Activated CD4-positive, alpha-beta memory T cell treated with anti-CD3 and anti-CD28 coated beads for 36 hours (primary cell): ENCODE measurements at places on chromosomes 4 and X.
A peak's percentile ranks its signal among the peaks of the same experiment; 100 is the strongest.

- DNase-seq: no peak
These were observed 69.2 kb upstream of the ZCCHC13 start for GRCh38 chrX:74234818-74235217.

DNA sequence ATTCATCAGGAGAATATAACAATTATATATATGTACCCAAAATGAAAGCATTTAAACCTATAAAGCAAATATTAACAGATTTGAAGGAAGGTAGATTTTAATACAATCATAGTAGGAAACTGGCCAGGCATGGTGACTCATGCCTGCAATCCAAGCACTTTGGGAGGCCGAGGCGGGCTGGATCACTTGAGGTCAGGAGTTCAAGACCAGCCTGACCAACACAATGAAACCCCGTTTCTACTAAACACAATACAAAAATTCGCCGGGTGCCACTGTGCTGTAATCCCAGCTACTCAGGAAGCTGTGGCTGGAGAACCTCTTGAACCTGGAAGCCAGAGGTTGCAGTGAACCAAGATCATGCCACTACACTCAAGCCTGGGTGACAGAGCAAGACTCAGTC, 118.3 kb downstream of the KCNIP4 start:
- no peak for DNase-seq

DNA sequence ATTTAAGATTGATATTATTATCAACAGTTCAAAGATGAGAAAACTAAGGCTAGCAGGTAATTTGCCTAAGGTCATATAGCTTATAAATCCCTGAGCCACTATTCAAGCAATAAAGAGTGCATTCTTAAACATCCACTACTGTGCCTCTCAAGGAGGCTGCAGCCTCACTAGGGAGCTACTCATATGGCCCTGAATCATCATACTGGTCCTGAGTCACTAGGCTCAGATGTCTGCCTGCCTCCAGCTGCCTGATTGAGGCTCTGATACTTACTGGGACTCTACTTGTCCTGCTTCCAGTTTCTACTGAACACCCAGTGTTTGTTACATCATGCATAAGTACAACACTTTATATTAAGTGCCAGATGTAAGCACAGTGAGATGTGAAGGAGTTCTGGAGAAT, 110.7 kb downstream of the AASDH start:
- DNase-seq: peak; percentile 10

GRCh38 chr4:173270312-173271027, 63.7 kb downstream of the HMGB2 start:
- DNase-seq: no peak

DNA sequence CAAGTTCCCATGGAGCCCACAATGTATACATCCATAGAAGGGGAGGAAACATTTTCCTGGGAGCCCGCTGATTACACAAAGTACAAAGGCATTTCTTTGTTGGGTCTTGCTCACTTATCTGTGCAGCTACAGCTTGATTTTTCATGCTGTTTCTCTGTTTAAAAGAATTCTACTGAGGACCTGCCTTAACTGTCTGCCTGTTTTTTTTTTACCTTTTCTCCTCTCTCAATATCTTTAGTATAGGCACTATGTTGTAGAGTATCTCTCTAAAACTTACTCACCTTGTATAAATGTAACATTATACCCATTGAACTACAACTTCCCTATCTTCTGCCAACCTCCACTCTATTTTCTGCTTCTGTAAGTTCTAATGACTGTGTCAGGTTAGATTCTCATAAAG, 494.6 kb upstream of the EPHA5 start:
- no peak for DNase-seq

DNA sequence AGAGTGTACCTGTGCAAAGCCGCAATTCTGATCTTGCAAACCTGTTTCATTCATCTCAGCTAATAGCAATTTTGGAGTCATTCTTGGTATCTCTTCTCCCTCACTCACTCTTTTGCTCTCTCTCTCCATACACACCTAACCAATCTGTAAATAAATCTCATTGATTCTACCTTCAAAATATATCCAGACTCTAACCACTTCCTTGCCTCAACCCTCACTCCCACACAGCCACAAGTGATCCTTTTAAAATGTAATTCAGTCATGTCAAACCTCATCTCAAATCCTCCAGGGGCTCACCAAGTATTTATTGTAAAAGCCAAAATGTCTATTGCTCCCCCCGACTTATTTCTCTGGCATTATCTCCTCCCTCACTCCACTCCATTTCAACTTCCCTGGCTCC, 51.7 kb upstream of the SLC10A4 start:
- DNase-seq: no peak

DNA sequence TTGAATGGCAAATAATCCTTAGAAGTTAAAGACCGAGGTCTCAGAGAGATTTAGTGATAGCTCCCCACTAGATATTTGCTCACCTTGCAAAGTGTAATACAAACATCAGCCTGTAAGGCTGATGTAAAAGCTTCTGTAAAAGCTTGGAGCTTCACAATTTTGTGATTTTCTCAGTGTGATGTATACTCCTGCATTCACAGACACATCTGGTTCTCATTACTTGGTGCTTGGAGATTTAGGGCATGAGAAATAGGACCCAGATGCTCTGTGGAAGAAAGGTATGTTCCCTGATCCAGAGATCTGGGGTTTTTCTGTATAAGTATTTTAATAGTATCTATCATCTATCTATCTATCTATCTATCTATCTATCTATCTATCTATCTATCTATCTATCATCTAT, 1664.3 kb downstream of the C4orf33 start:
- no peak for DNase-seq

- no peak for DNase-seq
These were observed 53.1 kb upstream of the HGFAC start for GRCh38 chr4:3388471-3389232.

GRCh38 chr4:7750523-7750922, 189.1 kb downstream of the AFAP1 start:
- DNase-seq: no peak

DNA sequence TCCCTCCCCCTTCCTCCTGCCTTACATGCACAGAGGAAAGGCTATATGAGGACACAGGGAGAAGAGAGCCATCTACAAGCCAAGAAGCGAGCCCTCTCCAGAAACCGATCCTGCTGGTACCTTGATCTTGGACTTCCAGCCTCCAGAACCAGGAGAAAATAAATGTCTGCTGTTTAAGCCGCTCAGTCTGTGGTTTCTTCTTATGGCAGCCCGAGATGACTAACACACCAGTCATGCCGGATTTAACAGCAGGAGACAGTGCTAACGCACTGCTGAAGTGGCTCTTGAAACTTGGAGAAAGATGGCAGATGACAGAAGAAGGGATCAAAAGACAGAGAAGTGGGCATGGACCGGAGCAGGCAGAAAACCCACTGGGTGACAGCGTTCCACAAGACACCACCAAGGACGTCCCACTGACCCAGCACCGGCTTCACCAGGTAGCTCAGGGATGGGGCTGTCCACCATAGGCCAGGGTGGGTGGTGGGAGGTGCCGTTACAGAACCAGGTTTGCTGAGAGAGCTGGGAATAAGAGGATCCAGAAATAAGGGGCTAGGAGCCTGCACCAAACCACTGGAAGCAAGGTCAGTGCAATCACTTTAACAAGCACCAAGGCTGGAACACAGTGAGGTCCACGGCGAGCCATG, 6.2 kb upstream of the MAN2B2 start:
- no peak for DNase-seq

GRCh38 chr4:2830632-2831610, 12.7 kb upstream of the ADD1 start:
- DNase-seq: no peak

DNA sequence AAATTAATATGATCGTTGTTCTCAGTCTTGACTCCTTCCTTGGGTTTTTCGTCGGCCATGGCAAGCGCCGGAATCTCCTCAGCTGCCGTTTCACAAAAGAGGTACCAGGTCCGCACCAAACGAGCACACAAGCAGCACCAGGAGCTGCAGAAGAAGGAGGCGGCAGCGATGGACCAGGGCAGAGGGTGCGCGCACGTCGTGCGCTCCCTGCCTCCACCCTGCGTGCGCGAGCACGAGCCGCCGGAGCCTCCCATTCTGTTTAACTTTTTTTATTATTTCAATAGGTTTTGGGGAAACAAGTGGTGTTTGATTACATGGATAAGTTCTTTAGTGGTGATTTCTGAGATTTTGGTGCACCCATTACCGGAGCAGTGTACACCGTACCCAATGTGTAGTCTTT, 158.2 kb downstream of the PLS3 start:
- no peak for DNase-seq

DNA sequence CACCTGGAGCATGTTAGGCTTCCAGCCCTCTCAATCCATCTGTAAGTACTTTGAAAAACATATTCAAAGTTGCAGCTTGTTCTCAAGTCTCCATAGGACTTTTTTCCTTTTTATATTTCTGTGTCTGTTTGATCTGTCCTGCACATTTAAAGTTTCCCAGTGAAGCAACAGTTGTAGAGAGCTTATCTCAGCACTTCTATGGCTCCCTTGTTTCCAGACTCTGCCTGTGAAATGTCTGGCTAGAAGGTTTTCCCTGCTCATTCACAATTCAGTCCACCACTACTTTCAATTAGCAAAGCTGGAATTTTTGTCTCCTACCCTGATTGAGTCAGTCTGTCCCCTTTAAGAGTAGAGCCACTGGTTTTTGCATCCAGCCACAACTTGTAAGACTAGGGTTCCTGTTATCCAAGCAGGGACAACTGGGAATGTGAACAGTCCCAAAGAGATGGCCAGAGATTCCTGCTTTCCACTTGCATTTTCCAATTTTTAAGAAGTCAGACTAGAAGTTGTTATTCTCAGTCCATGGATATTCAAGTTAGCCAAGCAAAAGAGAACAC, 116.1 kb downstream of the GASK1B start:
- DNase-seq: no peak

DNA sequence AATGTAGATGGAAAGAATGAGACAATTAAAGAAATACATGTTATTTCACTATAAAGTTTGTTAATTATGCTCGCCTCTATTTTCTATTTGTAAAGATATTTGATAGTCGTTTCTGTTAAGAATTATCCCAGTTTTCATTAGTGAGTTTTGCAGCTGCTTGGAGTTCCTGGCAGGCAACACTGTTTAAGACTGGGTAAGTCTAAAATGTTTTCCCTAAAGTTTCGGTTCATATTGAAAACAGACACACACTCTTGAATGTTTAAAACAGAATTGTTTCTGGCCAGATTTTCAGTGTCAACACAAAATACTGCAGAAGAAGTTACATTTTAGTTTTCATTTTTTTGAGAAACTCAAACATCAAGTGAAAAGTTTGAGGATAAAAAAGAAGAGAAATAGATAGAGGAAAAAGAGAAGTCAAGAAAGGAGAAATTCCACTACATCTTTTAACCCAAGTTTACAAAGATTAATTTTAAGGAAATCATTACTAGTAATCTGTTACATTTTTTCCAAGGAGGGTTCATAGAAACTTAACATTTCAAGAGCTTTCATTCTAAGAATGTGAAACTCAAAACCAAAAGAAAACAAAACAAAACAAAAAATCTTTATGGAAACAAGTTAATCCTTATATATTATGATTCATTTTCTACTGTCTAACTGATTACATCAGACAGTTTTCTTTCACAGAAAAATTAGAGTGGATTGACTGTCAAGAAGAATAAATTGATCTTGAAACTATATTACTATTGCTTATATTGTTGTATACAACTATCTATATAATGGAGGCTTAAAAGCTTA, 305.5 kb downstream of the FAT4 start:
- DNase-seq: no peak
